ENCODE measurements at places on chromosomes 2 and 18.

- no peak for DNase-seq
Observed at GRCh38 chr2:12979066-12979465, 262.3 kb downstream of the TRIB2 start.

DNA sequence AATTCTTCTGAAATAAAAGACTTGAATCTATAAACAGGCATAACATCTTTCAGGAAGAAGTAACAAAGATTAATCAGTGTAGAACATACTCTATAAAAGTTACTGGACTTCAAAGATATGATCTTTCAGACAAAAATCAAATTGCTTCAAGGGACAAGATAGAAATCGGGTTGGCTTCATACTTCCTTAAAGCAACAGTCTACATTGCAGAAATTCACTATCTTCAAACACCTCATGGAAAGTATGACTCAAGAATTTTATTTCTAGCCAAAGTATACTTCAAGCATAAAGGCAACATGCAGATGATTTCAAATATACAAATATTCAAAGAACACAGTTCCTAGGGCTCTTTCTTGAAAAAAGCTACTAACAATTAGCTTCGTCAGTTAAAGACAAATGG, 240.7 kb downstream of the SRBD1 start:
- DNase-seq: no peak

GRCh38 chr2:6828299-6828584, 37.5 kb downstream of the CMPK2 start:
- DNase-seq: no peak

DNA sequence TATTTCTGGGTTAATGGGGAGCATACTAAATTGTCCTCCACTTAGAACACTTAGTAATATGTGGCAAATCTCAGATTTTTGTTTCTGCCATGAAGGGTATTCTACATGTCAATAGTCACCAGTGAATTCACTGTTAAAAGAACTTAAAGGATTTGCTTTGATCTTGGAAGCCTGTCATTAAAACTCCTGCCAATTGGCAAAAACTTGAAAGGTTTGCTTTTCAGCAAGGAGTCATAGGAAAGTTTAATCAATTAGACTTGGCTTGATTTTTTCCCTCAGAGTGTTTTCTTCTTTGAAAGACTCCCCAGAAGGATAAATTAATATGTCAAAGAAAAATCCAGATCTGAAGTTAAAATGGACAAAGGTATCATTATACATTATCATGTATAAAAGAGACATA, 671.9 kb upstream of the PKDCC start:
- DNase-seq: no peak

DNA sequence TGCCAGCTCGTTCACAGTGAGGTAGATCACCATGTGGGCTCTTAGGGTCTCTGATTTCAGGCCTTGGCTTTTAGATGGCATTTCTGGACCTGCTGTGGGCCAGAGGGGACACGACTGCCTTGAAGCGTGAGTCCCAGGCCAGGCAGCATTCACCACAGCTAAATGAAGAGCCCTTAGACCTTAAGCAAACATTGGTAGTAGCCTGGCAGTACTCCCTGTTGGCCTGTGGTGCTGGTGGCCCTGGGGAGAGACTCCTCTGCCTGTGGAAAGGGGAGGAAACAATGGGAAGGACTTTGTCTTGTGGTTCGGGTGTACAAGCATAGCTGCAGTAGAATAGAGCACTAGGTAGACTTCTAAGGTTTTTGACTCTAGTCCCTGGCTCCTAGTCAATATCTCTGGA, 456.0 kb upstream of the DCC start:
- no peak for DNase-seq

DNA sequence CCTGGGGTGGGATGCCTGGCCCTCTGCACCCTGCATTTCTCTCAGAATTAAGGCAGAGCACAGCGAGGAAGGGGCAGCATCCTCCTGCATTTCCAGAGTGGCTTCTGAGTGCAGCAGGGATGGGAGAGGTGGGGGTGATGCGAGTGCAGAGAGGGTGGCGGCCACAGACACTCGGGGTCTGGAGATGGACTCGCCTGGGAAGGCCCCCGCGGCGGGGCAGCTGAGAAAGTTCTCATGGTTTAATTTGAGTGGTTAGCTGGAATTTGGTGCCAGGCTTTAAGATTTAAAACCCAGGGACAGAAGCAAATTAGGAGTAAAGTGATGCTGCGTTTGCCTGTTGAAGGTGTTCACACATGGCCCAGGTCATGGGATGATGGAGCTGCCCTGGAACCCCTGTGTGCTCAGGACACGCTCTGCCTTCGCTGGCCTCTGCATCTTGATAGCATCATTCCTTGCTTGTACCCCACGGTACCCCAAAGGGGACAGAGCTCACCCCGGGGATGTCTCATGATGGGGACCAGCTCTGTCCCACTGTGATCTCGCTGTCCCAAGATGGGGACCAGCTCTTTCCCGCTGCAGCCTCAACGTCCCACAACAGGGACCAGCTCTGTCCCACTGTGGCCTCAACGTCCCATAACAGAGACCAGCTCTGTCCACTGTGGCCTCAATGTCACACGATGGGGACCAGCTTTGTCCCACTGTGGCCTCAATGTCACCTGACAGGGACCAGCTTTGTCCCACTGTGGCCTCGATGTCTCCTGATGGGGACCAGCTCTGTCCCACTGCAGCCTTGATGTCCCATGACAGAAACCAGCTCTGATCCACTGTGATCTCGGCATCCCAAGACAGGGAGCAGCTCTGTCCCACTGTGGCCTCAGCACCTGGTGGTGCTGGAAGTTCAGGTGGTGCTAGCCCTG, 27.5 kb downstream of the TMEM18 start:
- DNase-seq: no peak

- DNase-seq: no peak
Observed at GRCh38 chr18:34783501-34783900, 73.4 kb downstream of the DTNA start.

DNA sequence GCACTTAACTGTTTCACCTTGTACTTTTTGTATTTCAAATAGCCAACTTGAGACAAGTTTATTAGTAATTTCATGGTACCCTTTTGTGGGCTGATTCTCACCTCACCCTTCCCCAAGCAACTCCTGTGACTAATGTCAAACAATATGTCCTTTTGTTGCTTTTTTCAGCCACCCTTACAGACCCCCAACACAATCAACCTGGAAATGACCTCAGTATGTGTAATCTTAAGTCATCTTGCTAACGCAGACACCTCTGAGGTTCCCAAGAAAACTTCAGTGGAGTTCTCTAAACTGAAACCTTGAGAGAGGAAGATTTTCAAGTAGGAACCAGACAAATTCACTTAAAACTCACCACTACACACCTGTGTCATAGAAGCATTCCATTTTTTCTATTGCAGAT, 69.5 kb downstream of the KYNU start:
- DNase-seq: no peak

DNA sequence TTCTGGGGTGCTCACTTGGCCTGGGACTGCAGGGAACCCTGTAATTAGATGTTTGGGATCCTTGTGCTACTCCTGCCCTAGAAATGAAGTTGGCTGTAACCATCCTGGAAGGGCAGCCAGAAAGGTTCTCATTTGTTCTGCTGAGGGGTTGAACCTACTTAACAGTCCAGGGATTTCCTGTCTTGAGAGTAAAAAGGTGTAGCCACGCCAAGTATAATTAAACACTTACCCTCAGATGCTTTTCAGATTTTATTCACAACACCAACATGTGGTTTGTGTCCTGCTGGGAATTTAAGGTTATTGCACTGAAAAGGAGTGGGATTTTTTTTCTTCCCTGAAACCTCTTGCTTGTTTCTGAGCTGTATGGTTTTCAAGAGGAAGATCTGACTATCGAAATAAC, 222.4 kb upstream of the APCDD1 start:
- no peak for DNase-seq

GRCh38 chr2:186485576-186485870, 537 bp upstream of the ZC3H15 start:
- DNase-seq: no peak

GRCh38 chr2:51003345-51004192, 28.4 kb downstream of the NRXN1 start:
- no peak for DNase-seq

- DNase-seq: no peak
Observed at GRCh38 chr2:241120440-241120839, 18.4 kb upstream of the MTERF4 start.

- DNase-seq: no peak
Observed at GRCh38 chr2:84855731-84856130, 25.2 kb downstream of the TRABD2A start.

DNA sequence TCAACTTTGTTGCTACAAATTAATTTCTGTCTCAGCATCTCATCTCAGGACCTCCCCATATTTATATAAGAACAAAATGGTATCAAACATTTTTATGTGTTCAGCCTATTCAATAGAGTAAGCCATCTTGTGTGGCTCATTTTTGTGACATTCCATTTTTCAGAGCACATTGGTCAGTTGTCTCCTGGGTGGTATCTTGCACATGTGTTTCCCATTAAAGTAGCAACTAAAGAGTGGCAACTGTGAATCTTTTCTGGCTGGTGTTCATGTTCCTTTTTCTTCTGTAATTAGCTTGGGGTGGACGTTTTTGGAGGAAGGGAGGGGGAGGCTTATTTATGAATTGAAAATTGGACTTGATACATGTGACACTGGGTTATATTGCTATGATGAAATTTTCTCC, 45.4 kb upstream of the EFEMP1 start:
- no peak for DNase-seq

- no peak for DNase-seq
Observed at GRCh38 chr2:38353402-38353801, 23.7 kb downstream of the ATL2 start.

GRCh38 chr2:7119132-7119835, 202.1 kb downstream of the RNF144A start:
- DNase-seq: no peak

DNA sequence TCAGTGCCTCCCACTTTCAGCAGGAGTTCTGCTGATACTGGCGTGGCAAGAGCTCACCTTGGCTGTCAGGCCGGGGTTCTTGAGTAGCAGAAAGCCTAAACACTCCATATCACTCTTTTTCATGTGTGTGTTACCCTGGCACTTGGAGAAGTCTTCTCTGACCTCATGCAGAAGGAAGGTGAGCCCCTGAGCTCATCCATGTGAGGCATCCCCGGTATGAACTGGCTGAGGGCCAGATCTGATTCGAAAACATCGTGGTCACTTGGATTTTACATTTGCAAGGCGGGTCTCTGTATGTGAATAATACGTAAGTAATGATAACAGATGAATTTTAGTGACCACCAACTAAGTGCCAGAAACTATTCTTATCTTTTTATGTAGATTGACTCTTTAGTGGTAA, 93.6 kb downstream of the RAPGEF4 start:
- DNase-seq: no peak

Data from activated T-cell treated with anti-CD3 and anti-CD28 coated beads for 48 hours (primary cell).